Ascending aorta (tissue), 2 donors: ENCODE measurements at places on chromosomes 4 and X.

DNA sequence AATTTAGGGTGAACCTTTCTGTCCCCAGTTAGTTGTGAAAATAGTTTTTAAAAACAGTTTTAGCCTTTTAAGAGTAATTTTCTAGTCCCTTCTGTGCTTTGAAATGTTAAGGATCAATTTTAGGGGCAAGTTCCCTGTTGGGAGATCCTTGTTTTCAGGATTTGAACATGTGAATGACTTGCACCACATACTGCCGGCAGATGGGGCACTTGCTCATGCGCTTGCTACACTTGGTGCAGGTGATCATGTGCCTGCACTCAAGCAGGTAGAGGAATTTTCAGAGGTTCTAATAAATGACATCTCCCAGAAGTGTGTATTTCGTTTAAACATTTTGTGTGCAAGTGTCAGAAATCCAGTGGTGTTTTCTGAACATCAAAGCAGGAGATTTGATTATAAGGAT is 195.9 kb downstream of the CHM start:
- no peak for DNase-seq

DNA sequence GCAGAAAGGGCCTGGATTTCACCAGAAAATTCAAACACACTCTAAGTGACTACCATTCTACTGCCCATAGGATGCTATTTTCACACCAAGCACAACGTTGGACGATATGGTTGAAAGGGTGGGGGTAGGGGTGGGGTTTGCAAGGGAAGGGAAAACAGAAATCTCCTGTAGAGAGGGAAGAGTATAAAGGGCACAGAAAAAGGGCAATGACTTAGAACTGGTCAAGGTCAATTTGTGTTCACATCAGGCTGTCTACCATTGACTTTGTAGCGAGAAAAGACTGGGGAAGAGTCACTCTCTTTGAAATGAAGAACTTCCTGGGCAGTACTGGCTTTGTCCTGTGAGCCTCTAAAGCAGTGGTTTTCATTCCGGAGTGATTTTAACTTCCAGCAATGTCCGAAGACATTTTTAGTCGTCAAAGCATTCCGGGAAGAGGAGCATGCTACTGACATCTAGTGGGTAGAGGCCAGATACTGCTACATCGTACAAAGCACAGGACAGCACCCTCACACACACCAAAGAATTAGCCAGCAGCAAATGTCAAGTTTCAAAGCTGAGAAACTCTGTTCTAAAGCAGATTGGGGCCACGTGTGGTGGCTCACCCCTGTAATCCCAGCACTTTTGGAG is 48.4 kb upstream of the SLC7A3 start:
- no peak for DNase-seq

GRCh38 chr4:7636240-7636508 is 201.4 kb upstream of the PSAPL1 start:
- no peak for DNase-seq

GRCh38 chr4:26294904-26295303 is 25.9 kb upstream of the RBPJ start:
- DNase-seq: no peak

DNA sequence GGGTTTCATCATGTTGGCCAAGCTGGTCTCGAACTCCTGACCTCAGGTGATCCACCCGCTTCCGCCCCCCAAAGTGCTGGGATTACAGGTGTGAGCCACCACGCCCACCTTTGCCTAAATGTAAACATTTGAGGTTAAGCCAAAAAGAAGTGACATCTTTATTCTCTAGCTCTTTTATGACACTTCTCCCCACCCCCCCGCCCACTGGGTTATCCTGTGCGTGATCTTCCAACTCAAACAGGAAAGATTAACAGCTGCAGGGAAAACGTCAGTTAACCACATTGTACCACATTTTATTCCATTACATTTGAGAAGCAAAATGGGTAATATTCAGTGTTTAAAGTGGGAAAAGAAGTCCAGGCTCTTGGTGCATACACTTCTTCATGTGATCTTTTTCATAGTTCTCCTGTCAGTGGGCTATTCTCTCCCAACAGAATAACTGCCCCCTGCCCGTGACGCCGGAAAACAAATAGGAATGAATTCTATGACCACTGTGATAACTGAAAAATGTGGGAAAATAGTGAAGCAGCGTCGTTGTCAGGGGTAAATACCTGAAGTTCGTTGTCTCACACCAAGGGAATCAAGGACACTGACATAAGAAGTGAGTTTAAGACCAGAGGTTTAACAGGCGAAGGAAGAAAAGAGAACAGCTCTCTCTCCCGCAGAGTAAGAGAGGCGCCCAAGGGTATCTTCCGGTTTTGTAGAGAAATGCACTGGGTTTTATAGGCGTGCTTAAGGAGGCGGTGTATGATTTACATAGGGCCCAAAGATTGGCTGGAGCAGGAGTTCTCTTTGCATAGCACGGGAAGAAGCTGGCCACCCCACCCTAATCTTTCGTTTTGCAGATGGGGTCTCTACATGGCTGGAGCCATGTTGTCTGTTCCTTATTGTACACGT is 9.7 kb upstream of the SRD5A3 start:
- no peak for DNase-seq

DNA sequence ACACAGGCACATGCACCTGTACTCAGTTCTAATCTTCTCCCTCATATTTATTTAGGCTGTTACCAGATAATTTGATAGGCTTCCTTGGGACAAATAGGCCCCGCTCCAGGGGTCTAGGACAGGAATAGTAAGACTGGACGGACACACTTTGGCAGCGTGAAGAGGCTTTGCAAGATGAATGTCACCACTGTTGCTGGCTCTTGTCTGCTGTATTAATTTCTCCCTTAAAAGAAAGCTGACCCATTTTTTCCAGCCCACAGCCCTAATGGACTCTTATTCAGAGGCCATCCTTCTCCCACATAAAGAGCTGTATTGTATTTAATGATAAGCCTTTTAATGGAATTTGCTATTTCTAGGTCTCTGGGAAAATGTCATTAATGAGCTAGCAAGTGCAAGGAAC is 18.0 kb downstream of the FAM184B start:
- no peak for DNase-seq

DNA sequence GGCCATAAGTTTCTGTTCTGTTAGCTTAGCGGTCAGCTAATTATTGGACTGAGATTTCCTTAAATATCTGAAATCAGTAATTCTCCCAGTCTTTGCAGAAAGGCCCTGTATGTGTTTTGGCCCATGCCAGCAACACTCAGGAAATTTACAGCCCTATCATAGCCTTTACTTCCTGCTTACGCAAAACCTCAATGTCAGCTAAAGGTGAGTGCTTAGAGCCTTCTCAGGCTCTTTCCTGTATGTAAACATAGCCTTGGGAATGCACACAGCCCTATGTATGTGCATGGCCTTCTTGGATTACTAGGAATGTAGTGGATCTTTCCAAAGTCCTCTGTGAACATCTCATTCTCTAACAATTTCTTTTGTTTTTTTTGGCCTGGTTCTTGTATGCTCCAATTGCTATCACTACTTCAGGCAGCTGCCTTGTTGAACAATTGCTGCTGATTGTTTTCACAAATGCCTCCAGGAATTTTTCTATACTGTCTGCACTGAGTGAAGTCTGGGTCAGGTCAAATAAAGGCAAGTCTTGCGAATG is 200.0 kb downstream of the PPP1R2C start:
- no peak for DNase-seq

- no peak for DNase-seq
These were observed 66.0 kb upstream of the DDX60 start for GRCh38 chr4:168384437-168385141.

DNA sequence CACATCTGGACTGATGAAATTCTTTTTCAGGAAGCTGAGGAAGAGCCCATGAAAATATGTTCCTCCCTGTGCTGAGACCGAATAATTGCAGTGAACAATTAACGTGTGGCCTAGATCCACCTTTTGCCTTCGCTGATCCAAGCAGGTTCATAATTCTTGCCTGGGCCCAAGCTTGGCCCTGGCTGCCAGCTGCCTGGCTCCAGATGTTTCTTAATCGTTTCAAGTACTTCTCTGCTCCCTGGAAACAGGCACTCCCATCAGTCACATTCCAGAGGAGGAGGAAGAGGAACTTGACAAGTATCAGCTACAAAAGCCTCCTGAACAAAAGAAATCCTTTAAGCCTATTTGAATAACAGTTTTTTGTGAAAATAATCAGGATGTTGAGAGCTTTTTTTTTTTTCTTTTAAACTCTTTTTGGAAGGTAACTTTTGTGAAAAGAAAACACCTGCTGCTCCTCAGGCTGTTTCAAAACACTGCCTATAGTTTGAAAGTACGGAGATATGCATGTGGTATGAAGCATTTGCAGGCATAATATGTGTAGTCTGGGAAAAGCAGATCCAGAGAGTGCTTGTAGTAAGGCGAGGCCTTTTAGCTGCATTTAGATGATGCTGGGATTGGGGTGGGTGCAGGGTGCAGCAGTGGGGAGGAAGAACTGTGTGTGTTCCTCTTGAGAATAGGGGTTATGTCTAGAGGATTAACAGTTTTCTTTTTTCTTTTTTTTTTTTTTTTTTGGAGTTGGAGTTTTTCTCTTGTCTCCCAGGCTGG is 154.4 kb downstream of the PTTG2 start:
- no peak for DNase-seq

DNA sequence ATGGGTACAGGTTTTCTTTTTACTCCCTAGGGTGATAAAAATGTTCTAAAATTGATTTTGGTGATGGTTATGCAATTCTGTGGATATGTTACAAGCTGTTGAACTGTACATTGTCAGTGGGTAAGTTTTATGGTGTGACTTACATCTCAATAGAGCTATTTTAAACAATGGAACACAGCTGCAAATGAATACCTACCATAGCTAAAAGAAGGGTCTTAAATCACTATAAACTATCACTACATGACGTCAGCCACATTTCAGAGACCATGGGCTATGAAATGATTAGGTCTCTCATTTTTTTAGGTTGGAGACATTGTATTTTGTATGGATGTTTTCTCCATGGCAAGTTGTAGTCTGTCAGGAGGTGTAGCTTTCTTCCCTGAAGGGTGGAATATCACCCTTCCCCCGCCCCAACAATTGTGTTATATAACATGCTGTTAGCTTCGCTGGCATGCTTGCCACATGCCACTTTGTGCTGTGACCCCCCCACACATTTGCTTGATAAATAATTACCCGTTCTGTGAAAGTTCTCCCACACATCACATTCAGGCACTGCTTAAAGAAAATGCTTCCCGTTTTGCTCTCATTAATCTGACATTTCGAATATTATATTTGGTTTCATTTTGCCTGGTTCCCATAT is 159.7 kb downstream of the ARHGAP10 start:
- DNase-seq: no peak

DNA sequence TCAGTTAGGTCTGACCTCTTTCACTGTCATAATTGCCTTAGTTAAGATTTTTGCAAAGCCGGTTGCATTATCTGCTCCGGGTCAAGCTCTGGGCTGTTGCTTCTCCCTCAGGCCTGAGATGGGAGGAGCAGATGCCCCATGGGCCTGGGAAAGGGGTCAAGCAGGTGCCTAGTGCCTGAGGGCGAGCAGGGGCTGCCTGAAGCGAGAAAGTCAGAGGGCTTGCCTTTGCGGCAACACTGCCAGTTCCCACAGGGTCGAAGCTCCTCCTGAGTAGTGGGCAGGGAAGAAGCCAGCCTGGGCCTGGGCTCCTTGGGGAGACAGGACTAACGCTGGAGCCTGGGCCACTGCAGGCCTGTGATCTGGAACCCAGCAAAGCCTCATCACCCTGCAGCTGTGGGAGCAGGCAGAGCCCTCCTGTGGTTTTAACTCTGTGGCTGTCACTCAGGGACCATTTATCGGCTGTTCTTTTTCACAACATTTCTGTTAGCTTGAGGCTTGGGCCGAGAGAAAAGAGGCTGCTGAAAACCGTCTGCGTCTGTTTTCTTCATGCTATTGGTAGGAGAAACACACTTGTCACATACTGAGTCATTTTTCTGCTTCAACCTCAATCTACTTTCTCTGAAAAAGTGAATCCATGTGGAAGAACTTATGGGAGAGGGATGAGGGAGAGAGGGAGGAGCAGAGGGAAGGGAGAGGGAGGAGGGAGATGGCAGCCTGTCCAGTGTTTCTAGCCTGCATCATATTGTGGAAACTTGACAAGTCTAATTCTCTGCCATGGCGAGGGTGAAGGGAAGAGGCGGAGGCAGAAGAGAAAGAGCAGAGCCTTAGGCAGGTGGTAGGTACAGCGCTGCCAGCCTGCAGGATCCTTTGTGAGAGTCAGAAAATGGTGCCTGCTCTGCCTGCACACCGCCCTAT is 68.4 kb downstream of the RHOH start:
- no peak for DNase-seq

GRCh38 chr4:42632653-42633382 is 24.1 kb downstream of the ATP8A1 start:
- no peak for DNase-seq

DNA sequence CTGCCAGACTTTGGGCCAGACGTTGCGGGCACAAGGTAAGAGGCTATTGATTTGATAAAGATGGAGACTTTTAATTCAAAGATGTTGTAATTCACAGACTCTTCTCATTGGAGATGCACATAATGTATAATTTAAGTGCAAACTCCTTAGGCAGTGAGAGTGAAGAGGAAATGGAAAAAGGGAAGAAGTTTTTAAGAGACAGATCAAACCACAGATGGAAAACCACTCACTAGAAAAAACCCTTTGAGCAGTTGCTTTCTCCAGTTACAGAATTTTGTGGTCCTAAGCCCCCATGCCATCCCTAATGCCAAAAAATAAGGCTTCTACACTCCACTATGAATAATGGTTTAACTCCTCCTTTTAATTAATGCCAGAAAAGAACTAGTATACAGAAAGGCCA is 977.1 kb upstream of the PRKX start:
- no peak for DNase-seq
